ENCODE measurements at places on chromosomes 5 and 9.

DNA sequence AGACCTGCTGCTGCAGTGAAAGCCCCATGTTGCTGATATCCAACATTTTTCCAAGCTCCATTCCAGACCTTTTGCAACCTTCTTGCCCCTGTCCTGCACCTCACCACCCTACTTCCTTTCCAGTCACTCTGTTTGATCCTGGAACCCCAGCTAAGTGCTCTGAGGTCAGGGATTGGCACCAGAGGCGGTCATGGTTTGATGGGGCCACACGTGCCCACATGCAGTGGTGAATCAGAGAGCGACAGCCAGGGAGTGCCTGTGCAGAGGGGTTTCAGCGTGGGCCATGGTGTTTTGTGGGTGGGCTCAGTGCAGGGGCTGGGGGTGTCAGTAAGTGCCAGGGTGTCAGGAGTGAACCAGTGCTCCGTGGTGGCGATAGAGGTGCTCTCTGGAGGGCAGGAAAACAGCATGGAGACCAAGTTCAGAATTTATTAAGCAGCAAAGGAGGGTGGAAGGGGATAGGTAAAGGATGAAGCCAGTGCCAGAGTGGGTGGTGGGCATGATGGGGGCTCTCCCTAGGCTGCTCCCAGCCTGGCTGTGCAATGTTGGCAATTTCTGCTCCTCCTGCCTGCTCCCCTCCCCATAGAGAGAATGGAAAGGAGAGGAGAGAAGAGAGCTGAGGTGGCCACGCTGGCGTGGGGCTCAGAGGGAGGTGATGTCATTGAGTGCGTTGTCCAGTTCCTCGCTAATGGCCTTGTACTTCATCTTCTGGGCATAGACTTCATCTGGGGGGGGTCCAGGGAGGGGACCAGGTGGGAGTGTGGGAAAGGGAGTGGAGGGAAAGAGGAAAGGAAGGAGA, 7.0 kb downstream of the TPM2 start:
- no peak for DNase-seq

- DNase-seq, result no peak
These were observed 25.8 kb downstream of the ST8SIA4 start for GRCh38 chr5:100877274-100877673.

DNA sequence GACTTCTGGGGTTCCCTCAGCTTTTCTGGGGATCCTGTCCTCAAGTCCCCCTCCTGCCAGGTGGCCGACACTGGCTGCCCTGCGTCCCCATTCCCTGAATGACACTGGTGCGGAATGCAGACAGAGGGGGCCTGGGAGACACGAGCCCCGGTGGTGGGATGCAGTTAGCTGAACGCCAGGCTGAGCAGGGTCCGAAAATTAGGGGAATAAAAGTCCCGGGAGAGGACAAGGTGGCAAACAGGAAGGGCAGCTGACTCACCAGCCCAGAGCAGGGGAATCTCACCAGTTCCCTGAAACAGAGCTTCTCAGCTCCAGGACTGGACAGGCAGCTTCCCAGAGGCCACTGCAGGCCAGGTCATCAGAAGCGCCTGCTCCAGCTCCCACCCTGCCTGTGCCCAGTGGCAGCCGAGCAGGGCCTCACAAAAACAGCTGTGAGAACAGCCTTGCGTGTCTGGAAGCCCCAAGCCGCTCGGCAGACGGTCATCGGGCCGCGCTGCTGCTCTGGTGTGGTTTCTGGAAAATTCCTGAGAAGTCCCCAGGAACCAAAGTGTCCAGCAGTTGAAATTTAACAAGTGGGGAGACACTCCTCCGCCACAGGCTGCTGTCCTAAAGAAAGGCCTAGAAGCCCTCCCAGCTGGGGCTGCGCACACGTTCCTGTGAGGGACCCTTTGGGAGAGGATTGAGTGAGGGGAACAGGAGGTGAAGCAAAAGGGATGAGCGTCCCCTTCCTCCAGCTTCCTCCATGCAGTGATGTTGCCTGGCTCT, 47.6 kb upstream of the EXOC3 start:
- DNase-seq, result peak; percentile 94

GRCh38 chr9:91758491-91758981, 191.5 kb downstream of the ROR2 start:
- DNase-seq, result peak; percentile 37

DNA sequence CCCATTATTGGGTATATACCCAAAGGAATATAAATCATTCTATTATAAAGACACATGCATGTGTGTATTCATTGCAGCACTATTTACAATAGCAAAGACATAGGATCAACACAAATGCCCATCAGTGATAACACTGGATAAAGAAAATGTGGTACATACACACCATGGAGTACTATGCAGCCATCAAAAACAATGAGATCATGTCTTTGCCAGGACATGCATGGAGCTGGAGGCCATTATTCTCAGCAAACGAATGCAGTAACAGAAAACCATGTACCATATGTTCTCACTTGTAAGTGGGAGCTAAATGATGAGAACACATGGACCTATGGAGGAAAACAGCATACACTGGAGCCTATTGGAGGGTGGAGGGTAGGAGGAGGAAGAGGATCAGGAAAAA, 402.4 kb downstream of the CSNK1G3 start:
- DNase-seq, result no peak

DNA sequence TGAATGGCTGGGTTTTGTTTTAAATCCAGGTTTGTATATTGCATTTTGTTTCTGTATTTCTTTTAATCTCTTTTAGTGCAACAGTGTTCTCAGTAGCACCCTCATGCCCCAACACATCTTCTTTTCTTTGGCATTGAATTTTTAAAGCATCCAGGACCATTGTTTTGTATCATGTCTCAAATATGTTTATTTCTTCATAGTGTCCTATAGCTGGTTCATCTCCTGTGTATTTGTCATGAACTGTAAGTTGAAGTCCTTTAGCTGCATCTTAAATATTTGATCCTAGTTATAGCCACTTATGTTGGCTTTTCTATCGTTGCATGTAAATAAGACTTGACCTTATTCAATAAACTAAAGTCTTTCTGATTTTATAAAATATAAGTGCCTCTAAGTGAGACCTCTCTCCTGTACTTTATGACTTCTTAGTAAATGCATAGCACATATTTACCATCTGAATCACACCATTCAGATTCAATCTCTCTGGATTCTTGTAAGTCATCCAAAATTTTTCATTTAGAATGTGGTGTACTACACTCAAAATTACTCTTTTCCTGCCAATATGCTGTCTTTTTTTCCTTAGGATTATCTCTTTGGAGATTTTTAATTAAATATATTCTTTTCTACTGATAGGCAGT, 21.0 kb upstream of the ERCC6L2 start:
- peak; percentile 66 for DNase-seq

DNA sequence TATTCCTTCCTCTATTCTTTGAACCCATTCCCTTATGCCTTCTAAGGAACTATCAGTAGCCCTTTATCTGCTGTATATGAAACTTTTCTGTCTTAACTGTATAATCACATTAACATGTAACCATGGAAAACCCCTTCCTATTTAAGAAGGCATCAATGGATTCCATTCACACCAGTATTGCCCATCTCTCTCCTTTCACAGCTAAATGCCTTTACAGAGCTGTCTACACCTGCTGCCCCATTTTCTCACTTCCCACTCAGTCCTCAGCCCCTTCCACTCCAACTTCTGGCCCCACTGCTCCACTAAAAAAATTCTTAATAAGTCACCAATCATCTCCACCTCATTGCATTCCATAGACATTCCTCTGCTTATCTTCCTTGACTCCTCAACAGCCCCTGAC, 50.8 kb downstream of the SEC61B start:
- no peak for DNase-seq

DNA sequence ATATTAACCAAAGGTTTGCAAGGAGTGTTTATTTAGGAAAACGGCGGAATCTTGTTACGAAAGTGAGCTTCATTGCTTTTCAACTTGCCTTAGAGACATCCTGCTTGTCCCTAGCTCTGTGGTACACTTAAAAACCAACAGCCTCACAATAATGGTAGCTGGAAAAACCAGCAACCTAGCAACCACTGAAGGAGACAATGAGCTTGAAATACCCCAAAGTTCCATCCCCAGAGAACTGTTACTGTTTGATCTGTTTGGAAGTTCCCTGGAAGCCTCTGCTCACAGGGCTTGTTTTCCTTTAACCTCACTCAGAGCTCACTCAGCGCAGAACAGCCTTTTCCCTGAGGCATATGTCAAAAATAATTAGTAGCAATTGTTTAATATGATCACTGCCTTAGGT, 43.2 kb downstream of the SH3TC2 start:
- peak; percentile 36 for DNase-seq

DNA sequence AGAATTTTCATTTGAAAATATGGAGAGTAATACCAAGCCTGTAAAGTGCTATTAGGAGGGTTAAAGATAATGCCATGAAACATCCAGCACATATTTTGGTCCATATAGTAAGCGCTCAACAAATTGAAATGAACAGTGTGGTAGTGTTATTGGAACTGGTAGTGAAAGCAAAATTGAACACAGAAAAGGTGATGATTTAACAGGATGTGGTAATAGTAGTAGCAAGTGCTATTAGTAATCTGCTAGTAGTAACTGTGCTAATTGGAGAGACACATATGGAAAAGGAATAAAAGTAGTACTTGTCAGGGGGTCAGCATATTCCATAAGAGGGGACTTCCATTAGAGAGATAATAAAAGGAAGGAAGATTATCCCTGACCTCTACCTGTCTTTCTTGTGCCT, 187.3 kb downstream of the HTR1A start:
- DNase-seq, result no peak

GRCh38 chr9:93675336-93676150, 99.2 kb downstream of the PHF2 start:
- DNase-seq, result no peak

- DNase-seq, result no peak
These were observed 67.3 kb downstream of the GALNT12 start for GRCh38 chr9:98874721-98875255.

- peak; percentile 94 for DNase-seq
These were observed 84.9 kb downstream of the RGS3 start for GRCh38 chr9:113548221-113549041.

GRCh38 chr5:115571441-115571878, 26.9 kb upstream of the FEM1C start:
- peak; percentile 19 for DNase-seq

- peak; percentile 53 for DNase-seq
These were observed 19.9 kb downstream of the TNFSF8 start for GRCh38 chr9:114910541-114910940.

- DNase-seq, result no peak
These were observed 3.5 kb downstream of the GZMK start for GRCh38 chr5:55027595-55027994.

DNA sequence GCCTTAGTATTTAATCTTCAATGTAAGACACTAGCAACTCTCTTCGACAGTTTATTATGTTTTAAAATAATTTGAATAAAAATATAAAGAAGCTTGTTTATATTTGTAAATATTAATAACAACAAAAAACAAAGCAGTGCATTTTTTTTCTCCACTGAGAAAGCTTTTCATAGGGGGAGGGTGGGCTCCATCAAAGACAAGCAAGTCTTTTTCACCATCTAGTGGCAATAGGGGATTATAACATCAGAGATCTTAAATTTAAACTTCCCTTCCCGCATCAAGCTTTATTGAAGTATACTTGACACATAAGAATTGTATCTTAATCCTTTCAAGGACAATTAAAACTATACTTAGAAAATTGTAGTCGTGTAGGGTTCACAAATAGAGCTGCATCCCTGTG, 9.3 kb upstream of the OR13F1 start:
- no peak for DNase-seq

DNA sequence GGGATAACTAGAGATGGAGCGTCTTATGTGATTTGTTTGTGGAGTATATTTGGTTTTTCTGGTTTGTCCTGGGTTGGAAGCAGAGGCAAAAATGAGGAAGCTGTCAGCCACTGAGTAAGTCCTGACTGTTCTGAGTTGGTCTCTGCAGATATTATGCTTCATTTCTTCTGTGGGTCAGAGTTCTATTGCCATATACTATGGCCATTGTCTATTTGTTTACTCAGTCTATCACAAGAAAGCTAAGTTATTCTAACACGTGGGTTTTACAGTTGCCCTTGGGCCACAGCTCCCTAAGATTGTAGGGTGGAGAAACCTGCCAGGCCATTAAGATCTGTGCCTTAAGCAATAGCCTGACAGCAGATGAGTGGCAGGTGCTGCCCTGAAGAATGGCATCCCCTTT, 3.0 kb upstream of the CTSV start:
- DNase-seq, result no peak

DNA sequence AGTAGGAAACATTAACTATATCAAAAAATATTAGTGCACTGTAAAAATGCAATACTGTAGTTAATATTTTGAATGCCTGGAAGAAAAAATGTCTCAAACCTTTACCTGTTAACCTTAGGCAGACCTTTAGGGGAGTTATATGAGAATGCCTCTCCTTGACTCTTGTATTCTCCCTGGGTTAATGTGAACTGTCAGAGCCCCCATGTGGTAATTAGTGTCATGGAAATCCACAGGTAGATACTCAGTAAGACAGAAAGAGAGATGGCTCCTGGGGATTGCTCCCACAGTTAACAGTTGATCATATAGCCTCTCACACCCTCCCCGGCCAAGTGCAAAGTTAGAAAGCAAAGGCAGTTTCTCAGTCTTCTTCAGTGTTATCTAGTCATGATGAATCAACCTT, 742.8 kb downstream of the NR2F1-AS1 start:
- peak; percentile 58 for DNase-seq

GRCh38 chr5:76854644-76855043, 4.8 kb downstream of the S100Z start:
- no peak for DNase-seq

DNA sequence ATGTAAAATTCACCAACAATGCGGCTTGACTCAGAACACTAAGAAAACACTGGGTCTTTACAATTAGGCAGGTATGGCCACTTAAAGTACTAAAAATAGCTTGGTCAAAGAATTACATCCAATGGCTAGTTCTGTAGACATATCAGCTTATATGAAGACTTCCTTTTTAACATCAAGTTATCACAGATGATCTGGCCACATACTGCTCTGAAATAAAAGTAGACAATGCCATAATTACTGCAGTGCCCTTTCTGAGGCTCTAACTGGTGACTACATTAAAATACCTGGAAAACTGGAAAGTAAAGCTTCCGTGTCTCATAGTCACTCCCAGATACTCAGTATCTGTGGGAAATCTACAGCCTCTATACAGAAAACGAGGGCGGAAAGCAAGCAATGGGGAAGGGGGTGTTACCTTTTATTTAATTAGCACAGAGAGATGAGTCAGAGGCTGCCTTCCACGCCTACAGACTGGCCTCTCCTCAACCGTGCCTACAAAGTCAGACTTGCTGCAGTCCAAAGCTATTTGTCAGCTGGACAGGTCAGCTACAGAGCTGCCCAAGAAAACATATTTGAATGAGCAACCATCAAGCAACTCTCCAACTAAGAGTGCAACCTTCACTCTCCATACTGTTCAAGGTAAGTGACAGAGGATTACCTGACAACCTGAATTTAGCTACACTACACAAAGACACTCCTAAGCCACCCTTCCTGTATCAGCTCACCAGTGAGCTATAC, 8.7 kb downstream of the SERINC5 start:
- peak; percentile 96 for DNase-seq

- DNase-seq, result no peak
These were observed 20.4 kb downstream of the RPS23 start for GRCh38 chr5:82257729-82258128.

DNA sequence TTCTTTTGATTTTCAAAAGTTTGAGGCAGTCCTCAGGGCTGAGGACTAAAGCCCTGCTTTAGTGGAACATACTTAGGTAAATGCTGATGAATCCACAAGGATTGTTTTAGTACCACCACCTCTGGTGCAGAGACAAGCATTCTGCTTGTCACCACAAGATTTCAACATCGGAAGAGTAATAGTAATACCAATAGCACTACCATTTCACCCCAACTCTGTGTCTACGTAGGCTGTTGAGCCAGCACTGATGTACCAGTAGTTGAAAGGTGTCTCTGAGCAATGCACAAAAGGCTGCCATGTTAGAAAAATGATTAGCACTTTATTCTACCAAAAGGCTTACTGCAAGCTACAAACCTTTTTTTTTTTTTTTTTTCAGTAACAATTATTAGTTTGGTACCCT, 213.2 kb upstream of the SLC24A2 start:
- no peak for DNase-seq

Measured in M059J (cell line).